ENCODE measurements at places on chromosomes 11 and 22.

DNA sequence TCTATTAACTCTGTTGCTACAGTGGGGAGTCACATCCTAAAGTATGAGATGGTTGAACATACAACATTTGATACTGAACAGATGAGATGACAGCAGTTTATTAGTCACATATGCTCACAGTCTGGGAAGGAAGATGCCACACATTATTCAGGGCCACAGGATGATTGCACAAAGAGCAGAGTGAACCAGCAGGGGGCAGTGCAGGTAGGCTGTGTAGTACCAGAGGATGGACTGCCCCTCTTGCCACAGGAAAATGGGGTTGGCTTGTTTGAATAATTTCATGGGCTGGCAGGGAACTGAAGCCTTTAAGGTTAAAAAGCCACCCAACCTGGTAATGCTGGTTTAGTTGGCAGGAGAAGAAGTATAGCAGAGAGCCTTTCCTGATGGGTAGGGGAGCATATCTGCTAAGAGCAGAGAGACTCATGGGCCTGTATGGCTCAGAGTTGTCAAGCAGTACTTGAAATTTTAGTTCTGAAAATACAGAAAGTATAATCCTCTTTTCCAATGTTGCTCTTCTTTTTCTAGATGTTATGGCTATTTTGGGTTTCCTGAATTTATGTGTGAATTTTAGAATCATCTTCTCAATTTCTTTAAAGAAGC is 180.4 kb upstream of the B3GAT1 start:
- no peak for DNase-seq

GRCh38 chr11:94997437-94997836 is 23.9 kb downstream of the KDM4D start:
- DNase-seq = no peak

GRCh38 chr22:30123463-30123862 is 43.2 kb downstream of the HORMAD2 start:
- no peak for DNase-seq

- DNase-seq = no peak
Observed at GRCh38 chr11:127864861-127865260, 722.5 kb downstream of the ETS1 start.

DNA sequence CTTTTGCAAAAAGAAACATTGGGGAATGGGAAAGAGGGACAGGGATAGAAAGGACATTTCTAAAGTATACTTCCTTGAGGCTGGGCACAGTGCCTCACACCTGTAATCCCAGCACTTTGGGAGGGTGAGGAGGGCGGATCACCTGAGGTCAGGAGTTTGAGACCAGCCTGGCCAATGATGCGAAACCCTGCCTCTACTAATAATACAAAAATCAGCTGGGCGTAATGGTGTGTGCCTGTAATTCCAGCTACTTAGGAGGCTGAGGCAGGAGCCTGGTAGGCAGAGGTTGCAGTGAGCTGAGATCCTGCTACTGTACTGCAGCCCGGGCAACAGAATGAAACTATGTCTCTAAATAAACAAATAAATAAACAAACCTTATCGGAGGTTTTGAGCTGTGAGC is 16.3 kb upstream of the TEF start:
- no peak for DNase-seq

DNA sequence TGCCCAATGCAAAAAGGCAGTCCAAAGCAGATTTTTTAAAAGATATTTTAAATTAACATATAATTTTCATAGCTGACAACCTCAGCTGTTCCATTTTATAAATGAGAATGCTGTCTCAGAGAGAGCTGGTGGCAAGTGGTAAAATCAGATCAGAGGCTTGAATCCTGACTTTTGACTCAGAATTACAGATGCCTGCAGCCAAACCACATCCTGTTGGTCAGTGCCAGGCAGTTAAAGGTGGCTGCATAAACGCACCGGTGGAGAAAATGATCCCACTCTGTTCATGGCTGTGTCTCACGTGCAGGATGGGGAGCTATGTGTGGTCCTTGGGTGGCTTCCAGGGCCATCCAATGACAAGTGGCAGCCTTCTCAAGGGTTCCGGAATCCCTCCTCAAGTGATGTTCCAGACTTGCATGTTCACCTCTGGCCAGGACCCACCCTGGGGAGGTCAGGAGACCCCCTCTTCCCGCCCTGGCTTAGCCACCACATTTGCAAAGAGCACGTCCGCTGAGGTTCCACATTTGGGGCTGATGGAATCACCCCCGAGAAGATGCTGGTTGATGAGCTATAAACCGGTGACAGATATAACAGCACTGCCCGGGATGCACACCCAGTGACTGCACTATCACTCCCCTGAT is 155.5 kb downstream of the SHANK2 start:
- no peak for DNase-seq

DNA sequence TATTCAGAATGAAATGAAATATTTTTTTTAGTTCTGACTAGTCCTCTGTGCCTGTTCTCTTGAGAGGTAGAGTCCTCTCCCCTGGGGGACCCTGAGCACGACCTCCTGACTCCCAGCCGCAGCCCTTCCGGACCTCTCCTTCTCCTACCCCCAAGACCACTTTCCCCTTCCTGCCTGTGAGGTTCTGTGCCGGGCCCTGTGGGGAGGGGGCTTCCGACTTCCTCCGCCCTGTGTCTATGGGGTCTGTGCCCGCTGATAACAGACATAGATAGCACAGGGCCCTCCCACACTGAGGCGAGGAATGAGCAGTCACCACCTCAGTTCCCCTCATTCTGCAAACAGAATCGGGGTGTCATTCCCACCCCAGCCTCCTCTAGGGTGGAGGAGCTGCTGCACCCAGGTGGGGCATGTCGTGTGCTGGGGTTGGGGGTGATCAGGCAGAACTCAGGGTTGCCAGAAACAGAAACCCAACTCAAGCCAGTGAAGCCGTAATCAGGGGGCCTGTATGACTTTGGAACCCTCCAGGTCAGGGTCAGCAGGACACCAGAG is 11.9 kb upstream of the PKP3 start:
- DNase-seq = no peak

GRCh38 chr22:44775862-44776261 is 23.5 kb downstream of the ARHGAP8 start:
- no peak for DNase-seq

- DNase-seq = no peak
Observed at GRCh38 chr11:67456068-67456705, 1.0 kb downstream of the CABP4 start.

DNA sequence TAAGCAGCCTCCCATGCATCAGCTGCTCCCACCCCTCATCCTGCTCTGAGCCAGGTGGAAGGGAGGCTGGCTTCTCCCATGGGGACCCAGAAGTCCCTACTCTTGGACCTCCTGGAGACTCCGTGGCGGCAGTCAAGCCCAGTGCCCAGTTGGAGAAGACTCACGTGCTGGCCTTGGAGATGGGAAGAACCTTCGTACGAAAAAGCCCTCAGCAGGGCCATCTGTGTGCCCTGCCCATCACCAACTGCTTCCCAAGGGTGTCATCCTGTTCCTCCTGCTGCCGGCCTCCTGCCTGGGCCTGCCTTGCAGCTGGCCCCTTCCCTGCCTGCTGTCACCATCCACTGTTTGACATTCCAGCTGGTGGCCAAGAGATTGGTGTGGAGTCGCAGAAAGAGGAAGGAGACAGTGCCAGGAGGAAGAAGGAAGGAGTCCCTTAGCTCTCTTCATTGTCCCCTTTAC is 28.0 kb downstream of the ARHGAP1 start:
- DNase-seq = no peak

- no peak for DNase-seq
Observed at GRCh38 chr22:34592123-34592740, 473.7 kb upstream of the ISX start.

DNA sequence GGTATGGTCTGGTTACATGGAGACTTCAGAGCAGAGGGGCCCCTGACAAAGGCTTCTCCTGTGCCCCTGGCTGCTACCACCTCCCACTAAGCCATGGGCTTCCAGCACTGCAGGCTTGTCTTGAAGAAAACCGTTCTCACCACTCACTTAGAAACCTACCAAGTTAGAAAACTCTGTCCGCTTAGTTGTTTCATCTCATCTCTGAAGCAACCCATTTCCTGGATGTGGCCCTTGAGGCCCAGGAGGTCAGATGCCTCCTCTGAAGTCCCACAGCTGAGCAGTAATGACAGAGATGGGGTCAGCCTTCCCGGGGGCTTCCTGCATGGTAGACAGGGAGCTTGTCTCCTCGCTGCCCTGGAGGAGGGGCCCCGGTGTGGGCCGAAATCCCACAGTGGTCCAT is 12.9 kb downstream of the CSF2RB start:
- no peak for DNase-seq

- no peak for DNase-seq
Observed at GRCh38 chr11:117970400-117971024, 15.7 kb upstream of the IL10RA start.

- no peak for DNase-seq
Observed at GRCh38 chr11:16843294-16843693, 104.8 kb downstream of the C11orf58 start.

GRCh38 chr11:28701760-28702449 is 593.7 kb downstream of the METTL15 start:
- DNase-seq = no peak

- DNase-seq = no peak
Observed at GRCh38 chr22:32336771-32337424, 20.8 kb upstream of the RFPL3 start.

DNA sequence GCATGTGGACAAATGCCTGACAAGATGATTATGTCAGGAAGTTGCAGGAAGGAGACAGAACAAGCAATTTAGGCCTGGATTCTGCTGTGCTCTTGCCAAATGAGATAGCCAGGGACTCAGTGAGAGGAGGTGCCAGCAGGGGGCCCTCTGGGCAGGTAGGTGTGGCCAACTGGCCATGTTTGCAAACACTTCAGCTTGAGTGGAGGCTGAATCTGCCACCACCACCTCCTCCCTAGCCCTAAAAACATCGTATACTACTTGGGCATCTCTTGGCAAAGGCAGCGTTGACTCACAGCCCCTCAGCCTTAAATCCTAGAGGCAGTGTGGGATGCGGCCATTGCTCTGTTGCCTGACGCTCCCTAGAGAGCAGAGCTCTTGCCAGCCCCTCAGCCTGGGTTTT is 95.1 kb upstream of the PLET1 start:
- DNase-seq = peak; percentile 36

- DNase-seq = peak; percentile 43
Observed at GRCh38 chr11:65491614-65492386, 7.0 kb upstream of the MALAT1 start.

DNA sequence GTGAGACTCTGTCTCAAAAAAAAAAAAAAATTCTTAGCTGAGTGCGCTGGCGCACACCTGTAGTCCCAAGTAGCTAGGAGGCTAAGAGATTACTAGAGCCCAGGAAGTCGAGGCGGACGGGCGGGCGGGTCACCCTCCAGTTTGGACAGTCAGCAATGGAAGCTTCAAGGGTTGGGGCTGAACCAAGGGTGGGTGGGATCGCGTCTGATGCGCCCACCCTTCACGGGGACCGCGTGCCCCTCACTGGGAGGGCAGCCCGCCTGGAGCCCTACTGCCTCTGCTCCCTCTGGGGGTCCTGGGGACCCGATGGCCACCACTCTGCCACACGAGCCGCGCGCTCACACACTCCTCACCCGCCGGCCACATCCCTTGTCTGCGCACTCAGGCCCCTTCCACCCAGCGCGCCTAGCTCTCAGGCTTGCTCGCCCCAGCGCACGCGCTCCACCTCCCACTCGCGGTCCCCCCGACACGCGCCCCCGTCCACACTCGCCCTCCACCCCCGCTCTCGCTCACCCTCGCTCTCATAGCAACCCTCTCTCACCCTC is 494 bp downstream of the CHID1 start:
- DNase-seq = no peak

DNA sequence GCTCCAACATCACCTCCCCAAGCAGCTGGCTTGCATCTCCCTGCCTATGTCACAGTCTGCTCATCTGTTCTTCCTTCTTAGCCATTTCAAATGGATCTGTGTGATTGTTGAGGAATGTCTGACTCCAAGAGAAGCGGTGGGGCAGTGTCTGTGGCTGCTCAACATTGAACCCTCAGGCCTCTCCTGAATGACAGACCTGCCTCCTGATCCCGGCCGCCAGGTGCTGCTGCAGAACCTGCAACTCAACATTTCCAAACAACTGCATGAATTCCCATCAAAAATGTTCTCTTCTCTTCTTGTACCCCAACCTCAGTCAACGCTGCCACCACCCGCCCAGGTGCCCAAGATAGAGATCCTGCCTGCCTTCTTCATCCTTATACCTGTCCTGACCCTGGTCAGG is 132.5 kb downstream of the FBXO7 start:
- no peak for DNase-seq

GRCh38 chr11:43358801-43359421 is at the start of gene TTC17:
TTC17 (plus strand) TSS chr11:43358920; CDS start chr11:43358955, 35 bp downstream.
- DNase-seq = peak; percentile 97
